Cortex of kidney (tissue), 1 donor: ENCODE measurements at places on chromosomes 13 and 19.

GRCh38 chr13:99373436-99373835 lies 66.2 kb upstream of the GPR183 start:
- DNase-seq = no peak

DNA sequence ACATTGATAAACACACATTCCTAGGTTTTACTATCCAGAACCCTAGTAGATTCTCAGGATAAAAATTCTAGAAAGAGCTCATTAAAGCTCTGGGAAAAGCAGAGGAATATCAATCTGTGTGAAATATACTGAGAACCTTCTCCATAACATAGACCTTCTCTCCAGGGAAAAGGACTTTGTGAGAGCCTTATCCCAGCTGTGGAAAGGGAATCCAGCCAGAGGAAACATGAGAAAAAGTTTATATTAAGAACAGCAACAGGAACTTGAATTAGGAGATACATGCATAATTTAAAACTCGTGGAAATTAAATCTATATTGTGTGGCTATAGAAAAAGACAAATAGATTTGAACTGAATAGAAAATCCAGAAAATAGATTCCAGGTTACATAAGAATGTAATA lies 1639.9 kb downstream of the EFNB2 start:
- DNase-seq = no peak

DNA sequence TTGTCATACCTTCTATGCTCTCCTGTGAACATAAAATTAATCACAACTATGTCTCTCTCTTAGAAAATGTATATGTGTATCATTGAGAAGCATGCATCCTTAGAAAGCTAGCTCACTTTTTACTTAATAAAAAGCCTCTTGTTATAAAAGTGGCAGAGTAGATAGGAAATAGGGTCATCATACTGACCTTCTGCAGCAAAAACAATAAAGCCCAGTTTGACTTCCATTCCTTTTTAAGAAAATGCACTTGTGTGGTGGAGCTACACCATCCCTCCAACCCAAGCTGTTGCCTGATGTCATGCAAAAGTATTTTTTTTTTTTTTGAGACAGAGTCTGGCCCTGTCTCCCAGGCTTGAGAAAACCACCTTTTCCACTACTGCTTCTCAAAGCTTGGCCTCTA lies 393.3 kb downstream of the LIG4 start:
- DNase-seq = no peak

DNA sequence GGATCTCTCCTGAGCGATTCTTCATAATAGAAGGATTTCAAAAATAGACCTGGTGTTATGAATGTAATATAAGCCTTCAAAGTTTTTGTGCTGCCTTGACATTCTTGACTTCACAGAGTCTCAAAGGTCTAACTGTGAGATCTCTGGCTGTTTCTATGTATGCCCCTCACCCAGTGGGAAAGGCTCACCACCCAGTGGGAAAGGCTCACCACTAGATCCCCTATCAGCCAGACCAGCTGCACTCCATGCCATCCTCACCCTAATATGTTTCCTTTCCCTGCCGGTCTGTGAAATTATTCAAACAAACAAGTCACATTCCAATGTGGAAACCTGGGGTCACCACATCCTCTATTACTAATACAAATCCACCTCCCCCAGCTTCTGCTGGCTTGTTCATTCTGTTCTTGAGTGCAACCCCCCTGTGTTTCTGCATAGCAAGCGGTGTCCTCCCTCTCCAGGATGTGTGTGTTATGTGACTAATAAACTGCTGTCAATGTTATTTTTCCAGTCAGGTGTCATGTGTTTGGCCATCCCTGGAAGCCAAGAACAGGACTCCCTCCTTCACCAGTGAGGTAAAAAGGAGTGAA lies 13.8 kb upstream of the SLITRK1 start:
- DNase-seq = no peak

- DNase-seq = no peak
Observed at GRCh38 chr13:24167666-24168391, 7.3 kb downstream of the SPATA13 start.

DNA sequence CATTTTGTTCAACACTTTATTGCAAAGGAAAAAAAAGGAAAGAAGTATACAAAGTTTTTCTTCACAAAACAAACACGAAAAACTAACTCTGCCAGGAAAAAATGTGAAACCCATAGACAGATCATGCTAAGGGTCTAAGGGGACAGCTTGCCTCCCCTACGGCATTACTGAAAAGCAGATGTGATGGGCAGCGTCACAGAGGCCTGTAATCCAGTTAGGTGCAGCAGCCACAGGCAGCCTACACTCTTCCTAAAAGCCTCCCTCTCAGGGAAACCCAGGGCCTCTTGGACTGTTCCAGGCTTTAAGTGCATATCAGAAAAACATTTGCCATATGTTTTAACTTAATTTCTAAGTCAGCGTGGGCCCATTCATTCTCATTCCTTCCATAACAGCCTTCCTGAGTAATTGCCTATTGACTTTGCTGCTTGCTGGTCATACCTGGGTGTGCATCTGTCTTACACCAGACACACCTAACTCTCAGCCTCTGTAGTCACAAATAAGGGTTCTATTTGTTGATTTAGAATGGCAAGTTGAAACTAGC lies 135.7 kb upstream of the SERP2 start:
- no peak for DNase-seq

- DNase-seq = no peak
Observed at GRCh38 chr13:75904012-75904411, 267.9 kb downstream of the LMO7 start.

DNA sequence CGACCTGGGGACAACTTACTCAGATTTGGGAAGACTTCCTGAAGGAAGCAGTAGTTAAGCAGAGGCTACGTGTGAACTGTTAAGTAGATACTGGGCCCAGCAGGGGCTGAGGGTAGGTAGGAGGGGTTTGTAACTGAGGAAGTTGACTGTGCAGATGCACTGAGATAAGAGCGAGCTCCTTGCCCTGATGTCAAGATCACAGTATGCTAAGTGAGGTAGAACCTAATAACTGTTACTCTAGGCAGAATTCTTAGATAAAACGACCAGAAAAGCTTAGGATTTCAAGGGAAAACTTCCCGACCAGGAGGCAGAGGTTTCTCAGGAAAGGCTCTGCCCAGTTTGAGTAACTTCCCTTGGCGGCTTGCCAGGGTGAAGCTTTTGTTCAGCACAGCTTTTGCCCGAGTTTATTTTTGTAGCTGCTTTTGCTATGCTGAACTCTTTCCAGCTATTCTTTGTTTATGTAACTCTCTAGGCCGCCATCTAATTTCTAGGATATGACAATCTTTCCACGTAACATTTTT lies 632.1 kb downstream of the DIAPH3 start:
- no peak for DNase-seq

- no peak for DNase-seq
Observed at GRCh38 chr19:50703915-50704796, 15.4 kb downstream of the SHANK1 start.

- DNase-seq = no peak
Observed at GRCh38 chr13:108948251-108948671, 318.9 kb downstream of the MYO16 start.

GRCh38 chr13:104773775-104774174 lies 1707.6 kb upstream of the SLC10A2 start:
- DNase-seq = no peak

GRCh38 chr19:55132453-55133129 lies 15.2 kb upstream of the PPP1R12C start:
- DNase-seq = no peak

DNA sequence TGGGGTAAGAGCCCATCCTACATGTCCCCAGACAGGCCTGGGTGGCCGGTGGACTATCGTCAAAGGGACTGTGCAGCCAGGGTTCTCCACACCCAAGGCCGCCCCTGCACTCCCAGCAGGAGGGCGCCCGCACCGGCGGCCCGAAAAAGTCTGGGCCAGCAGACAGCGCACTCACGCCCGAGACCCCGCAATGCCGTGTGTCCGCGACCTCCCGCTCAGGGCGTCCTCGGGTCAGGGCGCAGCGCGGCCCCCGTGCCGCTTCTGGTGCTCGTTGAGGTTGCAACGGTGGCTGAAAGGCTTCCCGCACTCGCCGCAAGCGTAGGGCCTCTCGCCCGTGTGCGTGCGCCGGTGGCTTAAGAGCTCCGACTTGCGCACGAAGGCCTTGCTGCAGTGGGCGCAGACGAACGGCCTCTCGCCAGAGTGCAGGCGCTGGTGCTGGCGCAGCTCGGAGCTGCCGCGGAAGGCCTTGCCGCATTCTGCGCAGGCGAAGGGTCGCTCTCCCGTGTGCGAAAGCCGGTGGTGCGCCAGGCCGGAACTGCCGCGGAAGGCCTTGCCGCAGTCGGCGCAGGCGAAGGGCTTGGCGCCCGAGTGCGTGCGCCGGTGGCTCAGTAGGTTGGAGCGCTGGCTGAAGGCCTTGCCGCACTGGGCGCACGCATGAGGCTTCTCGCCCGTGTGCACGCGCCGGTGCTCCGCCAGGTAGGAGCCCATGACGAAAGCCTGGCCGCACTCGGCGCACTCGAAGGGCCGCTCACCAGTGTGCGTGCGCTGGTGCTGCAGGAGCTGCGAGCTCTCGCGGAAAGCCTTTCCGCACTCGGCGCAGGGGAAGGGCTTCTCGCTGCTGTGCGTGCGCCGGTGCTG lies 2.8 kb upstream of the A1BG start:
- no peak for DNase-seq

DNA sequence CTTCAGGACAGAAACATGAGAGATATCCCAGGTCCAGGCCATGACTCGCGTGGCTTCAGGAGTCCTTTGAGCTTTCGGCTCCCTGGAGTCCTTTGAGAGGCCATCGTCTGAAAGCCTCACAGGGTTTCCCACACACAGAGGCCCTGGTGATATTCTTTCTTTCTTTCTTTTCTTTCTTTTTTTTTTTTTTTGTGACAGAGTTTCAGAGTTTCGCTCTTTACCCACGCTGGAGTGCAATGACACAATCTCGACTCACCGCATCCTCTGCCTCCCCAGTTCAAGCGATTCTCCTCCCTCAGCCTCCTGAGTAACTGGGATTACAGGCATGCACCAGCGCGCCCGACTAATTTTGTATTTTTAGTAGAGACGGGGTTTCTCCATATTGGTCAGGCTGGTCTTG lies 5.5 kb downstream of the SIN3B start:
- no peak for DNase-seq

DNA sequence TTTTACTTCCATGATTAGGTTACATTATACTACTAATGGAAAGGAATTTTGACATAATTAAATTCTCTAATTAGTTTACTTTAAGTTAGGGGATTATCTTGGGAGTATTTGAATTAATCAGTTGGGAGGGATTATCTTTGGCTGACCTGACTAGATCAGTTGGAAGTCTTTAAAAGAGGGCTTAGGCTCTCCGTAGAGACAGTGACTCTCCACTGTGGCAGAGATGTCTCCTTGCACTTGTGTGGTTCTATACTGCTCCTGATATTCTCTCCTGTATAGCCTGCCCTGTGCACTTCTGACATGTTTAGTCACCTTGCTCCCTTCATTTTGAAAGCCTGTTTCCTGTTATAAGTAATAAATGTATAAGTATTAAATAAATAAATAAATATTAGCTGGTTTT lies 1612.3 kb upstream of the PRR20A start:
- DNase-seq = no peak

- DNase-seq = no peak
Observed at GRCh38 chr19:42297039-42297438, 4.9 kb upstream of the PRR19 start.

GRCh38 chr19:17471410-17472125 lies 1.2 kb downstream of the SLC27A1 start:
- DNase-seq = no peak

DNA sequence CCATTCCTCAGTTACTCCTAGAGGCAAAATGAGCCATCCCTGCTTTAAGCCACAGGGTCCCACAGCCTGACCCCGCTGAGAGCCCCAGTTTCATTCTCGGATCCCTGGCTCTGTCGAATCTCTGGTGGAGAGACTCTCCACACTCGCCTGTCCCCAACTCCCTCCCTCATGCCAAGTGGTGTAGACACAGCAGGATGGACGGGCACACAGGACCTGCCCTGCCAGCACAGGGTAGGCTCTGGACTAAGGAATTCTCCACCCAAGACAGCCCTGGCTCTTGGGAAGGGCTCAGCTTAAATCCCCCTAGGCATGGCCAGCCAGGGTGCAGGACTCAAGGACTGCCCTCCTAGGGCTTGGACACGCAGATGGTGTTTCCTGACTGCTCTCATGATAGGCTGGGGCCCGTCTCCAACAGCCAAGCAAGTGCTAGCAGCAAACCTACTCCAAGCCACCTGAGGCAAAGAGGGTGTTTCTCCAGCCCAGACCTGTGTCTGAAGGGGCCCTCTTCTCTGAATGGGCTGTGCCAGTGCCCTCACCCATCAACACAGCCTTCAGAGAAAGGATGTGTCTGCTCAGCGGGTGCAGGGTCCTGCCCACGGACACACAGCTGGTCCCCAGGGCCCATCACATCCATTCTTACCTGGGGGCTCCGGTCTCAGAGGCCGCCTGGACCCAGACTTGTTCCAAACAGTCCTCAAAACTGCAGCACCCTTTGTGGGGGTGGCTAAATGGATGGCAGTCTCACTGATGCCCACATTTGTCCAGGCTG lies 65.3 kb downstream of the PEPD start:
- no peak for DNase-seq
